ENCODE measurements at places on chromosomes 4 and X. TPM values are rescaled to one million over a fixed set of nuclear protein-coding genes. Genes with fewer than 3 reads are reported as not detected.

The GPM6B gene
- not detected for total RNA-seq

The TEX13B gene
- not detected for total RNA-seq

The ADAMTS3 gene
- total RNA-seq: 0.76 TPM

The SSX4B gene
- total RNA-seq: not detected

The SYNPO2 gene
- 0.87 TPM for total RNA-seq

The MAGEA8 gene
- not detected for total RNA-seq

The P2RY4 gene
- total RNA-seq: 0.65 TPM

The MCF2 gene
- not detected for total RNA-seq

The GLOD5 gene
- total RNA-seq: not detected

The SLC4A4 gene
- 0.44 TPM for total RNA-seq

The MSX1 gene
- not detected for total RNA-seq

The NALF2 gene
- not detected for total RNA-seq

The AREG gene
- total RNA-seq: 6.4 TPM

The GLRA3 gene
- total RNA-seq: 0.39 TPM

The ABRAXAS1 gene
- total RNA-seq: 8.1 TPM

All from PC-9 (cell line).